RPMI8226 (cell line): ENCODE measurements at places on chromosomes 13 and 19.

- DNase-seq: no peak
These were observed 193.5 kb downstream of the FGF14 start for GRCh38 chr13:102208347-102208746.

GRCh38 chr13:99367106-99367616, 60.0 kb upstream of the GPR183 start:
- no peak for DNase-seq

GRCh38 chr13:107974409-107974808, 240.9 kb downstream of the LIG4 start:
- DNase-seq: no peak

- DNase-seq: no peak
These were observed 546.3 kb downstream of the MYO16 start for GRCh38 chr13:109175666-109176065.

DNA sequence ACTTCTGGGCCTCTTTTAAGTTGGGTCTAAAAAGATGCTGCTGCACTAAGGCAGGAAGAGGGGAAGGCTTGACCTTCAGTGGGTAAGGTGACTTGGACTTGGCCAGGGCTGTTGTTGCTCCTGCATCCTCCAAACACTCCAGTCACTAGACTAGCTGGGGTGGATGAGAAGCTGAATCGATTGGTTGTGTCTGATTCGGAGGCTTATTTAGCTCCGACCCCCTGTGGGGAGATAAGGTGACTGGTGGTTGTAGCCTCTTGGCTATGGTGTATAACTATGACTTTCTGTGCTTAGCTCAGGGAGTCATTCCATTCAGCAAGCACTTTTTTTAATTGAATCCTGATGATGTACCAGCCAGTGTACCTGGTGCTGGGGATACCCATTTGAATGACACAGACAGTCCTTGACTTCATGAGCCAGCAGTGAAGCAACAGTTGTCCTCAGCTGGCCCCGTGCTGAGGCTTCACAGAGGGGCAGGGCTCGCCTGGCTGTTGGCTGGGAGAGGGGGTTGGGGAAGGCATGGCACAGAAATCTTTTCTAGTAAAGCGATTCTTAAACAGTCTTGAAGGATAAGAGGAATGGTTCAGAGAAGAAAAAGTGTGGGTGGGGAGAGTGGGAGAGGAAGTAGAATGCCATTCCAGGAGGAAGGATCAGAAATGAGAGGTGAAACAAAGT, 9.9 kb downstream of the PCDH8 start:
- no peak for DNase-seq

GRCh38 chr13:96900986-96901385, 93.3 kb downstream of the OXGR1 start:
- no peak for DNase-seq

- DNase-seq: peak; percentile 60
These were observed 7.1 kb upstream of the PNMA8A start for GRCh38 chr19:46478356-46478986.

DNA sequence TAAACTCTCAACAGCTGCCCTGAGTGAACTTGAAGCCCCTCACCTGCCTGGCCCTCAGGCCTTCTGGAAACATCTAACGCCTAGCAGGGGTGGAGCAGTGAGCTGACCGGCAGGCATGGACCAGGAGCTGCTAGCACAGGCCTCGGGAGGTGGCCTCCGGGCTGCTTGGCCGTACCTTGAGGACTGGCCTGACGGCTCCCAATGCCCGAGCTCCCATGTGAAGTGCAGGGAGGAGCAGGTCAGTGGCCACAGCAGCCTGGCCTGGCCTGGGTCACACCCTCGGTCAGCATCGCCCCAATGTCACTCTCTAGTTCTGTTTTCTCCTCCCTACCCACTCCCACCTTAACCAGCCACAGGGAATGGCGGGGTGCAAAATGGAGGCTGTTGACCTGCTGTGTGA, 19.0 kb downstream of the TSHZ3 start:
- DNase-seq: no peak

DNA sequence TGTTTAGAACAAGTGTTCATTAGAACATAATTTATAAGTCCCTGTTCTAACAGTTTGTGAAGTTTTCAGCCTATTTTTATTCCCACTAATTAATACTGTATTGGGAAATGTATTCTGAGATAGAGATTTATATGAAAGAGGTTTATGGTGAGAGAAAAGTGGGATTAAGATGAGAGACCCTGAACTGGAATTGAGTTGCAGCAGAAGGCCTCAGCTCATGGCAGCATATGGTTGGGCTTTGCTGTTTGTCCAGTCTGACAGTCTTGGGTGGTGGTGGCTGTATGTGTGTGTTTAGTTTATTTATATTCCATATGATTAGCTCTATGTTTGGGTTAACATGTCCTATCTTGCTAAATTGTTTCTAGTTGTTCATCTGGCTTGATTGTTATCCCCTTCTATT, 575.1 kb downstream of the SLITRK5 start:
- DNase-seq: no peak

DNA sequence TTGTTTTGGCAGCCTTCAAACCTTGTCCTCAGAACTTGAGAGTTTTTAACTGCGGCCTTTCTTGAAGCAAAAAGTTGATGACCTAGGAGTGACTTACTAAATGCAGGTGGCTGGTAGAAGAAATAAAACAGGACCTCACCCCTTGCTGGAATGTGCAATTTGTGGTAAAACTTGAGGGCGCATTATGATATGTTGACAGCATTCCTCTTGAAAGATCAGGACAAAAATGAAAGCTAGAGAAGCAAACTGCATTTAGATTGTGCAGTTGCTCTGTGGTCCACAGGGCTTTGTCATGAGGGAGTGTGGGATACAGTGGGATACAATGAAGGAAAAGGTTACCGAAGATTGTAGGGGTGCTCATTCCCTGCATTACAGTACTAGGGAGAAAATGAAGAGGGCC, 504.2 kb downstream of the GPC6 start:
- no peak for DNase-seq

DNA sequence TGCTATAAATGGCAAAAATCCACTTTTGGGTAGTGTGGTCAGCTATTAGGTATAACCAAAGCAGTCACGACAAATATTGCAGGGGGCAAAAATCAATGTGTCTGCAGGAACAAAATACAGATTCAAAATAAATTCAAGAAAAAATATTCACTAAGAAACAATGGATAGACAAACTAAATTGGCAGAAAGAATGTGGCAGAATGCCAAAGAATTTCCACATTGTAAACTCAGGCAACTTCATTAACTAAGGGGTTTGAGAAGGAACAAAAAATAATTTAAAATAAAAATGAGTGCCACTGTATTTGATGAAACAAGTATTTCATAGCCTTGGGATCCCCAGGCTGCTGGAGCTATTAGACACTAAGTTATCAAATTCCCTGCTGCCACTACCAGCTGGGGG, 193.1 kb downstream of the VWA8 start:
- DNase-seq: no peak

- peak; percentile 86 for DNase-seq
These were observed 8.5 kb upstream of the LILRB3 start for GRCh38 chr19:54231077-54231931.

- no peak for DNase-seq
These were observed 106.1 kb downstream of the ABCC4 start for GRCh38 chr13:95195146-95195545.
